Fibroblast of skin of left quadriceps (primary cell): ENCODE measurements at places on chromosomes 13 and 19.

DNA sequence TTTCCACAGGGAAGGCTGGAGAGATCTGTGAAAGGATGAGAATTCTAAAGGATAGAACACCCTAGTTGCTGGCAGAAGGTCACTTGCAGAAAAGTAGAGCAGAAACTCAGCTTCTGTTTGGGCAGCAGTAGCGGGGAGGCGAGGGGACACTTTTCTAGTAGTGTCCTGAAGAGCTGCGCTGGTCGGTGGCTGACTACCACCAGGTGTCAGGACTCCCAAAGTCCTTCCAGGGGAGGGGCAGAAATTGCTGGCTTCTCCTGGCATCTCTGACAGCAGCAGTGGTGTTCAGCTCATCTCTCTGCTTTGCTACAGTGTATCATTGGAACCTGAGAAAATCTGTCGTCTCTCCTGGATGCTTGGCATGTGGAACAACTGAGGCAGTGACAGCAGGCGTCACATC, 120.9 kb downstream of the ZDHHC20 start:
- no peak for DNase-seq

DNA sequence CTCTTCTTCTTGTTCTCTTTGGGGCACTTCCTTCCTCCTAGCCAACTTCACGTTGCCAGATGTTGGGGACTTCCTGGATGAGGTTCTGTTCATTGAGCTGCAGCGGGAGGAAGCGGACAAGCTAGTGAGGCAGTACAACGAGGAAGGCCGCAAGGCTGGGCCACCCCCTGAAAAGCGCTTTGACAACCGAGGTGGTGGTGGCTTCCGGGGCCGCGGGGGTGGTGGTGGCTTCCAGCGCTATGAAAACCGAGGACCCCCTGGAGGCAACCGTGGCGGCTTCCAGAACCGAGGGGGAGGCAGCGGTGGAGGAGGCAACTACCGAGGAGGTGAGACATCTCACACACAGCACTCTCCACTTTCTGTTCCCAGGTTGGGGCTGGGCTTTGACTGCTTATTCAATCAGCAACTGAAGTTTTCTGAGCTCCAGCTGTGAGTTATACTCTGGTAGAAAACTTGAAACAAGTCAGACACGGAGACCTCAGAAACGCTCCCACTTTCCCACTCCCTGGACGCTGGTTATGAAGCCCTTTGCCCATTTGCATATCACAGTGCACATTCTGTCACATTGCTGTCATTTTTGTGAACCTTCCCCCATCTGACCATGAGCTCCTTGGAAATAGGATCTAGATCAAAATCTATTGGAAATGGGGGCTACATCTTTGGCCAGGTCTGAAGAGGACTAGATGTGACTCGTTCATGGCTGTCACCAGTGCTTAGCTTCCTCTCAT, 7.2 kb upstream of the CCDC97 start:
- DNase-seq = no peak

GRCh38 chr19:55486971-55487923, 989 bp upstream of the SSC5D start:
- peak; percentile 83 for DNase-seq

GRCh38 chr19:2848616-2849015, 7.3 kb downstream of the ZNF555 start:
- peak; percentile 18 for DNase-seq

GRCh38 chr19:11325544-11325943, 13.9 kb downstream of the RAB3D start:
- DNase-seq = no peak

- no peak for DNase-seq
These were observed 58.3 kb downstream of the RAP2A start for GRCh38 chr13:97492257-97492656.

DNA sequence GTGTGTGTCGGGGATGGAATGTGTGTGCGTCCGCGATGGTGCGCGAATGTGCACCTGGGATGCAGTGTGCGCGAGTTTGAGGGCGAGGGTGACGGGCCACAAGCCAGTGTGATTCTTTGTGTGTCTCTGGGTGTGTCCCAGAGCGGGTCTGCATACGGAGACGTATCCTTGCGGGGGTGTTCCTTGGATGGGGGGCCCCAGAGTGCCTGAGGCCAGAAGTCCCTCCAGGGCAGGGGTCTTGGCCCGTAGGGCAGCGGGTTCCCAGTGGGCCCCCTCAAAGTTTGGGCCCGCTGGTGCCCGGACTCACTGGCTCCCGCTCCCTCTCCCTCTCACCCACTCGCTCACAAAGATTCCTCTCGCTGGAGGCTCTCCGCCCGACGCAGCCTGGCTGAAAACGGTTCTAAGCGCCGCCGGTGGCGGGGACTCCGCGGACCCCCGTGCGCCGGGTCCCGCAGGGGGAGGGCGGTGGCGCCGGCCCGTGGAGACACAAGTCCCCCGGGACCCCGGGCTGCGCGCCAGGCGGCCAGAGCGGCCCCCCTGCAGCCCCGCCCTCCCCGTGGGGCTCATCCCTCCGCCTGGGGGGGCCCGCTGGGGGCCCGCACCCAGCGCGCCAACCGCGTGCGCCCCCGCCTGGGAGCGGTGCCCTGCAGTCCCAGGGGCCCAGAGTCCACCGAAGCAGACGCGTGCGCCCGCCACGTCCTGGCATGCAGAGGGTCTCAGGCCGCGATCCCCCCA, 886 bp downstream of the CRLF1 start:
- DNase-seq = no peak

DNA sequence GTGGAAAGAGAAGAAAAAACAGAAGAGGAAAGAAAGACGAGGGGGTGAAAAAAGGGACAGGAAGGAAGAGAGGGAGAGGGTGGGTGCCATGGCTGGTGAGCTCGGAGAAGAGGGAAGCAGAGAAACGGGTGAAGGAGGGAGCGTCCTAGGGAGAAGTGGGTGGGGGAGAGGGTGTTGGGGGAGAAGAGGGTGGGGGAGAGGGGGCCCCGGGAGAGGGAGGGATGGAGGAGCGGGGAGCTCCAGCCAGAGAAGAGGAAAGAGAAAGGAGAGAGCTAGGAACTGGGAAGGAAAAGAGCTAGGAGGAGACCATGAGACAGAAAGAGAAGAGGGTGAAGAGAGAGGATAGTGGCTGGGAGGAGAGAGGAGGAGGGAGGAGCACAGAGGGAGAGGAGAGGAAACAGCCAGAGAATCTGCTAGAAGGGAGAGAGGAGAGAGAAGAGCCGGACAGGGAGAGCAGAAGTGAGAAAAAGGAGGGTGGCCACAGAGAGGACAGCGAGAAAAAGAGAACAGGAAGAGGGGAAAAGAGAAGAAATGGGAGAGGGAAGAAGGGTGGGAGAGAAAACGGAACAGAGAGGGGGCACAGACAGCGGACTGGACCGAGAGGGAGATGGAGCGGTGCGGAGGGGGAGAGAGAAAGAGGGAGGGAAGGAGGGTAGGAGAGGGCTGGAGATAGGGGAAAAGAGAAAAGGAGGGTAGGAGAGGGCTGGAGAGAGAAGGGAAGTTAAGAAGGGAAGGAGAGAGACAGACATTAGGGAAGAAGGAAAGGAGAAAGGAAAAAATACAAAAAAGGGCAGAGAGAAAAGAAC, 11.9 kb upstream of the GARIN5A start:
- DNase-seq = no peak

DNA sequence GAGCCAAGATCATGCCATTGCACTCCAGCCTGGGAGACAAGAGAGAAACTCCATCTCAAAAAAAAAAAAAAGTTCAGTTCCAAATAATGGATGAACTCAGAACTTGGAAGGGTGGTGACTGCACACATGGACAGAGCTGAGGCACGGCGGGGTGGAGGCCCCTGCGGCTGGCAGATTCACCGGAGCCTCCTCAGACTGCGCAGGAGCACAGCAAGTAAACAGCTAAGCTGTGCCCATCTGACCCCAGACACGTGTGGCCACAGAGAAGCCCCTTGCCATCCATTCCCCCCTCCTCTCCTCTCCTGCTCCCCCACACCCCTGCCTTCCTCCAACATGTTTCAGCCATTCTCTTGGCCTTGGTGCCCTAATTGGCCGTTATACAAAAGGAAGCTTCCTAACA, 15.6 kb upstream of the PROZ start:
- DNase-seq = no peak

GRCh38 chr13:79808475-79808874, 327.5 kb downstream of the NDFIP2 start:
- DNase-seq = no peak

DNA sequence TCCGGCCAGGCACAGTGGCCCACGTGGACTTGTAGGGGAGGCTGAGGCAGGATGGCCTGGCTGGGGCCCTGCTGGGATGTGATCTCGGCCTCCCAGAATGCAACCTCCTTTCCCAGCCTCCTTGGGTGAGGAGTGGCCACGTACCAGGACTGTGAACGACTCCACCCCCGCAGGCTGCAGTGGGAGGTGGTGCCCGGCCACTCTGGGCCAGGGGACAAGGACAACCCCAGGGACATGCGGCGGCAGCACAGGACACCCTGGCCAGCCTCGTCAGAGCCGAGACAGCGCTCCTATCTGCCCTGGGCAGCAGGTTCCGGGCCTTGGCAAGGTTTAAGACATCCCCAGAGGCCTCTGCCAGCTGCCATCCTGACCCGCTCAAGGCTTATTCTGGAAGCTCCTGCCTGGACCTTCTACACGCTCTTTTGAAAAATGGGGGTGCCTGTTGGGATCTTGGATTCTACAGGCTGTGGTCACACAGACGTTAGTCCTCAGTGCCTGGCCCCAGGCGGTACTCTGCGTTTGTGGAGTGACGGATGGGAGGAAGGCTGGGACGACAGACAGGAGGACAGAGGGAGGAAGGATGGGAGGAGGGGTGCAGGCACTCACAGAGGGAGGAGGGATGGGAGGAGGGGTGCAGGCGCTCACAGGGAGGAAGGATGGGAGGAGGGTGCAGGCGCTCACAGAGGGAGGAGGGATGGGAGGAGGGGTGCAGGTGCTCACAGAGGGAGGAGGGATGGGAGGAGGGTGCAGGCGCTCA, 19.9 kb upstream of the CACTIN start:
- DNase-seq = no peak

DNA sequence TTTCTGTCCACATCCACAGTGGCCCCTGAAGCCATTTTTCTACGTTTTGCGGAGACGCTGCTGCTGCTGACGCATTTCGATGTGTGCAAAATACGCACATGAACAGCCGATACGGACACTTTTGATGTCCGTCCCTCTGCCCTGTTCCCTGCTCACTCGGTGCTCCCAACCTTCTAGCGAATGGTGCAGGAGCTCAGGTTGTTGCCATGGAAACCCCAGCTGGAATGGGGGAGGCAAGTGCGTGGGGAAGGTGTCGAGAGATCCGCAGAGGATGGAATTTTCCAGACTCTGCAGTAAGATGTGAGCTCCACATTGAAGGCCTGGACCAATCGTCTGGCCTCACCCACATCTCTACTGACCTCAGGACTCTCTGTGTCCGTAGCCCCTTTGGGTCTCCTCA, 109.2 kb upstream of the USP29 start:
- no peak for DNase-seq

DNA sequence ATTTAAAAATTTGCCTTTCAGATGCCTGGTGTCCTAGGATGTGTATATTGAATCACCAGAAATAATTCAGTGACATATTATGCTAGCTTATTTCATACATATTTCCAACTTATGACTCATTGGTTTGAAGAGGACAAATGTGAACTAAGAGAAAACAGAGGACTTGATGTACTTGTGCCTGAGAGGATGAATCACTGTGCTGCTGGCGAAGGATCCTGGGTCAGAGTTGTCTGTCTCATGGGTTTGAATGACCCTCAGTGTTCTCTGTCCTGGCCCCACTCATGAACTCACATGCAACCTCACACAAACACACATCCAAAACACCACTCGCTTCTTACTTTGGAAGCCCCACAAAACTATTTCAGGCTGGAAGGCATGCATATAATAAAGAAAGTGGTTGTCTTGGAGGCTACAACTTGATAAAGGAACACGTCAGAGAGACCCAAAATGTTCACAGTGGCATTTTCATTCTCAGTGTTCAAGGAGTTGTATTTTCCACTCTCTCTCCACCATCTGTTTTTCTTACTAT, 129.0 kb upstream of the SPRY2 start:
- DNase-seq = peak; percentile 31

GRCh38 chr19:31110336-31110735, 238.9 kb downstream of the TSHZ3 start:
- DNase-seq = no peak

- peak; percentile 49 for DNase-seq
These were observed 3.7 kb upstream of the CSNK1A1L start for GRCh38 chr13:37109051-37109678.

DNA sequence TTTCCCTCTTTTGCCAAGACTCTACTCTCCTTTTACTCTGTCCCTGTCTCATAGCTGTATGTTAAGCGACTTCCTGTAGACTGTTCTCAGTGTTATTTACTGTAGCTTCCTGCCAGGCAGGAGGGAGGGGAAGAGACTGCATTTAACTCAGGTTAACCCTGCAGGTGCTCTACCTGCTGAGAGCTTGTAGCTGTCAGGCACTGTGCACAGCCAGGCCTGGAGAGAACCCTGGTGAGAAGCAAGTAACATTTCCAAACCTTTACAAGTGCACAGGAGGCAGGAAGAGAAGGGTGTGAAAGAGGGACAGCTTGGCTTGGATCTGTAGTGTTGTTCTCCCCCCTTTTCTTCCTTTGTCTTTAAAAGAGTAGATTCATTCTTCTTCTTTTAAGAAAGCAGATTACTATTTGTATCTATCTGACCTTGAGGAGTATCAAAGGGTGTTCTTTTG, 167.1 kb downstream of the LMO7 start:
- no peak for DNase-seq

GRCh38 chr13:76878043-76878442, 8.2 kb downstream of the KCTD12 start:
- DNase-seq = no peak

- no peak for DNase-seq
These were observed 6.7 kb upstream of the JUND start for GRCh38 chr19:18287836-18288772.

DNA sequence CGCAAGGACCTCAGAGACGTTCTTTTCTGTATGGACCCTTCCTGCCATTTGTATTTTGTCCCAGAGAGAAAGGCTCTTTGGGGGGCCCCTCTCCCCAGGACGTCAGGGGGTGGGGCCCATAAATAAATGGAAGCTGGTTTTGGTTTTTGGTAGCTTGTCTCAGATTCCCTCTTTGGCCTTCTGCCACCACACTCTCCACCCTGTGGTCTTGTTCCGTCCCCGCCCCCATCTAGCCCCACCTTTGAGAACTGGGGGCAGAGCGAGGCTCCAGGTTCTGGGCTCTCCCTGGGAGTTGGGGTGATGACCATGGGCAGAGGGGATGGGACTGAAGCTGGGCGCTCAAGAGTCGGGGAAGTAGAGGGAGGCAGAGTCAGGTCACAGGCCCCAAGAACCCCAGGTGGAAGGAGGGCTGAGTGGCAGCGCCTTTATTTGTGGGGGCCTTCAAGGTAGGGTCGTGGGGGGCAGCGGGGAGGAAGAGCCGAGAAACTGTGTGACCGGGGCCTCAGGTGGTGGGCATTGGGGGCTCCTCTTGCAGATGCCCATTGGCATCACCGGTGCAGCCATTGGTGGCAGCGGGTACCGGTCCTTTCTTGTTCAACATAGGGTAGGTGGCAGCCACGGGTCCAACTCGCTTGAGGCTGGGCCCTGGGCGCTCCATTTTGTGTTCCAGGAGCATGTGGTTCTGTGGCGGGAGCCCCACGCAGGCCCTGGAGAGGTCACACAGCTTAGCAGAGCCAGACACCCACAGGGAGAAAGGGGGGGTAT, 3.3 kb downstream of the ISYNA1 start:
- DNase-seq = no peak

GRCh38 chr13:78597602-78597932, 5.8 kb downstream of the POU4F1 start:
- no peak for DNase-seq

GRCh38 chr13:109989155-109989554, 202.8 kb upstream of the IRS2 start:
- peak; percentile 54 for DNase-seq

GRCh38 chr19:18239303-18239702, 13.1 kb upstream of the PDE4C start:
- no peak for DNase-seq

GRCh38 chr13:111846391-111847159, 220.4 kb upstream of the SOX1 start:
- no peak for DNase-seq

- peak; percentile 2 for DNase-seq
These were observed 196.8 kb downstream of the PDS5B start for GRCh38 chr13:32783067-32783466.
